ENCODE measurements at places on chromosomes 2 and 18.
A peak's percentile ranks its signal among the peaks of the same experiment; 100 is the strongest.

DNA sequence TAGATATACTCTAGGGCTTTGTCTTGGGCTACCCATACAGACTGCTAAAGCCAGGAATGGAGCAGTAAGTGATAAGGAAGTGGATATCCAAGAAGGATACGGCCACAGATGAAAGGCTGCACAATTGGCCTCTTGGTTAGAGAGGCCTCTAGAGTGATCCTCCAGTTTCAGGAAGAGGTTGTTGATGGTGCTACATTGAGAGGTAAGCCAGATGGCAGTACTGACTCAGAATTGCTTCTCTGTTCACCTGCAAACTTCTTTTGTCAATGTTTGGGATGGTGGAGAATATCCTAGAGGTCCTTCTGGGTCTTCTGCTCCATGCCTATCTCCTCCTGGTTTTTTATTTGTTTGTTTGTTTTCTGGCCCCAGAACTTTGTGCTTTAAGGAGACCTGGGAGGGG lies 226.8 kb upstream of the LRRTM1 start:
- no peak for DNase-seq

DNA sequence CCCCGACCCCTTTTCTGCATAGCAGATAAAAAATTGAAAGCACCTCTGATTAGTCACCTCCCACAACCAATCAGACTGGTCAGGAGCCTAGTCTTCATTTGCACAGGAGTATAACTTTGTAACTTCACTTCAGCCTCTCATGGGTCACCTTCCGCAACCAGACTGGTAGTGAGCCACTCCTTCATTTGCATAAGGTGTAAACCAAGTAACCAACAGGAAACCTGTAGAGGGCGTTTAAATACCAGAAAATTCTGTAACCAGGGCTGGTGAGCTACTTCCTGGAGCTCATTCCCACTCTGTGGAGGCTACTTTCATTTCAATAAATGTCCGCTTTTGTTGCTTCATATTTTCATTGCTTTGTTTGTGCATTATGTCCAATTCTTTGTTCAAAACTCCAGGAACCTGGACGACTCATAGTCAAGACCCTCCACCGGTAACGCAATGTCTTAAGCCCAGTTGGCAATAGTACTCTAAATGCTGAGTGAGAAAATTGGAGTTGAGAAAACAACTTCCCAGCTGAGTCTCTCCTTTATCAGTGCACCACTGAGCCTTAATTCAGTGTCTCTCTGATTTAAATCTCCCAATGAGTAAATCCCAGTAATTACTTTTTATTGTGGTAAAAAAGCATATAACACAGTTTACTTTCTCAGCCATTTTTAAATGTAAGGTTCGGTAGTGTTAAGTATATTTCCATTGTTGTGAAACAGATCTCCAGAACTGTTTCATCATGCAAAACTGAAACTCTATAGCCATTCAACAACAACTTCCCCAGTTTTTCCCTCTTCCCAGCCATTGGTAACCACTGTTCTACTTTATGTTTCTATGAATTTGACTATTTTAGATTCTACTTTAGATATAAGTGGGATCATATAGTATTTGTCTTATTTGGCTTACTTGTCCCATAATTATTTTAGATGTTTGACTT lies 392.7 kb upstream of the SLC8A1 start:
- no peak for DNase-seq

- DNase-seq, result no peak
Observed at GRCh38 chr2:216951171-216951570, 91.3 kb upstream of the TNP1 start.

DNA sequence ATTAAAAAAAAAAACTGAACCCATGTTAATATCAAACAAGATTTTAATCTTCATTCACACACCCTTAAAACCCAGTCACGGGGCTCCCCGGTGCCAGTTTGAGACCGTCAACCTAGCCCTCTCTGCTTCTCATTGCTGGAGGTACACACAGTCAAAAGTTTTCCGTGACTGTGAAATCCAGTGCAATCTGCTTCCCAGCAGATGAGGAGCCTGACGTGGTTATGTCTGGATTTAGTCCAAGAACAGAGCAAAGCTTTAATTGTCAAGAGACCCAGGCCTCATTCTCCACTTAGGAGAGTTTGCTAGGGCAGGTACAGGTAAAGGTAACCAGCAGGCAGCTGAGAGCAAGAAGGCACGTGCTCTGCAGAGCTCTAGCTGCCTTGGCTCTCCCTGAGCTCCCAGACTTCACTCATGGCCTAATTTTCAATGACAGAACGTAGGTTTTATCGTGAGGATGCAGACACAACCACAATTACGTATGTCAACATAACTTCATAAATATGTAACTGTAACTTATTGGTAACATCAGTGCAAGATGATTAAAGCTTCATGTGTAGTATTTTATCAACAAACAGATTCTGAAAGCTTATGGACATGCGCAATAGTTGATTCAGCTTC lies 56.3 kb downstream of the SLC16A14 start:
- DNase-seq, result no peak

DNA sequence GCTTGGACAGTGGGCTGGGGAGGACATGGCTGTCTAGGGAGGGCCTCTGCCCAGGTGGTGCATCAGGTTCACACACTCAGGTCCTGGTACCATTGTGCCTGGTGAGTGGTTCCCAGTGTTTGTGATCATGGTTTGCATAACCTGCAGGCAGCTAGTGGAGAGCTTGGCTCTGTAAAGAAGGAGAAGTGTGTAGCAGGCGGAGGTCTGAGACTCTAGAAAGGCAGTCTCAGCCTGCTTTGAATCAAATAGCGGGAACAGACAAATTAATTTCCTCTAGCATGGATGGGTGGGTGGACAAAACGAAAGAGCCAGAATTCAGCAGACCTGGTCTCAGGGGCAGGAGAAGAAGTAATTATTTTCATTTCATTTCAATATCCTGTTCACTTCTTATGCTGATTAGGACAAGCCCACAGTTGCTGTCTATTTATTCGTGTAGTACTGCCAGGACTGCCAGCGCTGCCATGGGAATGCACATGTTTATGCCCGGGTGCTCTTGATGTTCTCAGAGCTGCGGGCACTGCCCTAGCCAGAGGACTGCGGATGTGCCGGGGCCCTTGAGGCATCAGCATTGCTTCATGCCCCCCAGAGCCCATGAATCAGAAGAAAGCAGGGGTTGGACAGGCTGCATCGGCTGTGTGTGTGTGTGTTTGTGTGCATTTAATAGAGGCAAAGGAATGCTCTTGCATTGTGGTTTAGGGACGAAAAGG lies 45.4 kb upstream of the DLX2 start:
- no peak for DNase-seq

DNA sequence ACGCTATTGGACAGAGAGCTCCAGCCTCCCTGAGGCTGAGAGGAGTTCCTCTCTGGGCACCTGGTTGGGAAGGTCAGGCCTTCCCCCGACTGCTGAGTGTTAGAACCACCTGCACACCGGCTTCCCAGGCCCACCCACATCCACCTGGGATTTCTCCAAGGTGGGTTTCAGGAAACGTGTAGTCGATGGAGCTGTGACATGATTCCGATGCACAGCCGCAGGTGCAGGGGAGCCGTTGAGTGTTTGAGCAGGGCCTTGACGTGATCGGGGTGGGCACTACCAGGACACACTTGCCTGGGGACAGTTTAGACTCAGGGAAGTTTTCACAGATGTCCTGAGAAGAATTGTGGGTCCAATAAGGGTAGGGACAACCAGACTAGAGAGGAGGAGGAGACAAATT lies 21.8 kb upstream of the GIGYF2 start:
- no peak for DNase-seq

DNA sequence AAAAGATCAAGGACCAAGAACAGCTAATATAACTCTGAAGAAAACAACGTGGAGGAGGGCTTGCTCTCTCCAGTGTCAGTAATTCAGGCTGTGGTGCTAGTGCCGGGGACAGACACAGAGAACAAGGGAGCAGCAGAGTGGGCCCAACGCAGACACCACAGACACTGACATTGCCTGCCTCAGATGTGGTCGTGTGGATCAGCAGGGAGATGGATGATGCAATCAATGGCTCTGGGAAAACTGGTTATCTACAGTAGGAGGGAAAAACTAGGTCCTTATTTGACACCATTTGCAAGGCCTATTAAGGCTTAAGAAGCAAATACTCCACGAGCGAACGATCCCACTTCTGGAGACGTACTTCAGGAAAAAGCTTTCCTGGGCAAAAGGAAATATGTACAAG lies 36.1 kb downstream of the HDLBP start:
- DNase-seq, result no peak

DNA sequence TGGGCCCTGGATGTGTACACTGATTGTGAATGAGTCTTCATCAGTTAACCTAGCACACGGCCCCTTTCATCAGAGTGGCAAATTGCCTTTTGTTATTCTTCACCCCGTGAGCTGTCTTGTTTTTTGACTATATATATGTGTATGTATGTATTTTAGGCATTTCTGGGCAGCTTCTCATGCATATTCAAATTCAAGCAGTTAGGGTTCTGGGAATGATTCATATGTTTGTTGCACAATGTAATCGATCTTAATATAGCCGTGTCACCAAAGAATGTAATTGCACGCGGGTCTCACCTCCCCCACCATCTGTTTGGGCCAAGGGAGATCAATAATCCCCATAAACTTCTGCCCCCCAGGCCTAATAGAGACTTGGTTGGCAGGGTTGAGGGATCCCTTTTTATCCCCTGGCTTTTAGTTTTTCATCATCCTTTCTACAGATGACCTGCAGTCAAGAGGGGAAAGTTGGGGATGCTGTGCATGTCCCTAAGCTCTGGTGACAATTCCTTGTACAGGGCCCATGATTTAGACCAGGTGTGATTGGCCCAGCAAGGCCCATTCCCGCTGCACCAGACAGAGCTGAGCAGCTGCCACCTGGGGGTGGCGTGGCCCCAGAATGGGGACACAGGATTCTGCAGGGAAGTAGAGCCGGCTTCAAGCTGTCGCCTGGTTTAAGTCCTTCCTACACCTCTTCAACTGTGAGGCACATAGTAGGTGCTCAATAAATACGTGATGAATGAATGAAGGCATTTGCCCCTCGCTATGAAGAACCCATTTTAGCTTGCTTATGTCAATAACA lies 19.2 kb downstream of the KCNF1 start:
- no peak for DNase-seq

DNA sequence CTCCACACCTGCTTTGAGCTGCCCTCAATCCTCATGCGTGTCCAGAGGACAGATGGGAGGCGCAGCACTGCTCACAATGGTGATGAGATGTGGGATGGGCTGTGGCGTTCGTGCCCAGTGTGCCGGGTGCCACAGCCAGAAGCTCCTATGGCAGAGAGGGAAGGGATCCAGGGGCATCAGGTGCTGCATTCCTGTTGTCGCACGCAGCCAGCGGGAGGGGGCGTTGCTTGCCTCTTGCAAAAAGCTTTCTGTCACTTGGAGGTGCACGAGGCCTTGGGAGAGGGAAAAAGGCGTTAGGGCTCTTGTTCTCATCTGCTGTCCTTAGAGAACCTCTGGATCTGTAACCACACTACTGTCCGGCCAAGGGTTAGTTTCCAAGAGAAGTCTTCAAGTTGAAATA lies 29.2 kb upstream of the ALLC start:
- DNase-seq, result no peak

DNA sequence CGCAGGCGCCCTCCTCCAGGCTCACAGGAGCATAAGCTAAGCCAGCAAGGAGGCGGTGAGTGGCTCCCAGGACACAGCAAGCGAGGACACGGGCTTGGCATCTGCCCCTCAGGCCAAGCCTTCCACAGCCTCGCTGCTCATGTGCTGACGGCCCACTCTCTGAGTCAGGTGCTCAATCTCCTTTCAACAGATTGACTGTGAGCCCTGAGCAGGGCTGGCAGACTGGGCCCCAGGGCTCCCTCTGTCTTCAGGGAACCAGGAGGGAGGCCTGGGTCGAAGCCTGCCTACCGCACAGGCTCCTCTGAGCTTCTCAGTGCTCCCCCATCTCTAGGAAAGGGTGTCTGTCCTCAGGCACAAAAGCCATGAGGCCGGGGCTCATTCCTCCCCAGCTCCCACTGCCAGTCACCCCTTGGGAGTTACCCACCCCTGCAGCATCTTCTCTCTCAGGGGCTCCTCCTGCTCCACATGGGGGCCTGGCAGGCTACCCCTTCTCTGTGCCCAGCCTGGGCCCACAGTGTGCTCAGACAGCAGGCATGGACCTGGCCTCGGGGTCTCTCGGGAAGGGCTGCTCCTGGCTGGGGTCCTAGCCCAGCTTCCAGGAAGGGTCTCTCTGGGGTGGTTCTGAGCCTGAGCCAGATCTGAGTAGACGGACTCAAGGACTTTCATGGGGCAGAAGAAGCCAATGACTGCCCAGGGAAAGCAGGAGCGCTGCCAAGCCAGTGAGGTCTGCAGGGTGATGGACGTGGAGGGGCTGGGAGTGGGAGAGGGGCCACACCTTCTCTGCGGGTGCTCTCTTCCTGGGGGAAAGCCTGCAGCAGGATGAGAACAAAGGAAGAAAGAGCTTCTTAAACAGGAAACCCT lies 138.0 kb upstream of the GPC1 start:
- no peak for DNase-seq

GRCh38 chr2:16069663-16069932 lies 129.2 kb downstream of the MYCN start:
- no peak for DNase-seq

DNA sequence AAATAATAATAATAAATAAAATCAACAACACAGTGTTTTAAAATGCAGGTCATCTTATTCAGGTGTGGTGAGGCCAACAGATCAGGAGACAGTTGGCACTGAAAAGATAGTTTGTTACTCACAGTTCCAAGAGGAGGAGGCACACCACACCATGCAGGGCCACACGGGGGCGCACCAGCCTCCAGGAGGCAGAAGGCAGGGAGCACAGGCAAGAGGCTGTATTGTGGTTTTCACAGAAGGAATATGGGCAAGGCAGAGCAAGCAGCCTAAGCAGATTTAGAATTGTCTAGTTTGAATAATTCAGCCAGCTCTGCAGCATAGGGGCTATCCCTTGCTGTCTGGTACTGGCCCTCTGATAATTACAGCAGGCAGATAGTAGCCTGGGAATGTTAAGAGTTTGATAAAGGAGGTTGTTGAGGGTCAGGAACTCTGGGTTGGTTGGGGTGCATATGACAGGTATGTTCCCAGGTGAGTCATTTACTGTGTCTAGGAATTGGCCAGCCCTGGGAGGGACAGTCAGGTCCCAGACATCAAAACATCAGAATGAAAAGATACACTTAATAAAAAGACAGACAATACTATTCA lies 31.3 kb downstream of the KIAA2012 start:
- peak; percentile 43 for DNase-seq

GRCh38 chr2:45567974-45568789 lies 42.9 kb downstream of the SRBD1 start:
- DNase-seq, result peak; percentile 93

GRCh38 chr2:208266553-208266893 lies 468 bp downstream of the PIKFYVE start:
- DNase-seq, result no peak

Measured in hematopoietic multipotent progenitor cell (in vitro differentiated cells).